ENCODE measurements at places on chromosomes 16 and 17.

DNA sequence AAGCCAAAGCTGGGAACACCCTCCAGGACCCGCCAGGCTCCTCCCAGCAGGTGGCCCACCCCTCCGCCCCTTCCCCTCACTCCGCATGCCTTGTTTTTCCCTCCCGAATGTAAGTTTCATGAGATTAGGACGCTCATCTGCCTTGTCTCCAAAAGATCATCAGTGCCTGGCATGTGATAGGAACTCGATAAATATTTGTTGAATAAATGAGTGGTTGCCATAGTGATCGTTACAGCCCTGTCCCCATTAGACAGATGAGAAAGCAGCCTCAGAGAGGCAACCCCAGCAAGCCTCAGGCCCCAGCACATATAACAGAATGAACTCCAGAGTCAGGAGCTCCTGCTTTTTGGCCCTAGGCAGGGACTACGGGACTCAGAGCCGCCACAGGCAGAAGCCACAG, 5.0 kb downstream of the CAMKK1 start:
- DNase-seq, result no peak

GRCh38 chr17:81254955-81255717, 16.0 kb downstream of the NDUFAF8 start:
- no peak for DNase-seq

DNA sequence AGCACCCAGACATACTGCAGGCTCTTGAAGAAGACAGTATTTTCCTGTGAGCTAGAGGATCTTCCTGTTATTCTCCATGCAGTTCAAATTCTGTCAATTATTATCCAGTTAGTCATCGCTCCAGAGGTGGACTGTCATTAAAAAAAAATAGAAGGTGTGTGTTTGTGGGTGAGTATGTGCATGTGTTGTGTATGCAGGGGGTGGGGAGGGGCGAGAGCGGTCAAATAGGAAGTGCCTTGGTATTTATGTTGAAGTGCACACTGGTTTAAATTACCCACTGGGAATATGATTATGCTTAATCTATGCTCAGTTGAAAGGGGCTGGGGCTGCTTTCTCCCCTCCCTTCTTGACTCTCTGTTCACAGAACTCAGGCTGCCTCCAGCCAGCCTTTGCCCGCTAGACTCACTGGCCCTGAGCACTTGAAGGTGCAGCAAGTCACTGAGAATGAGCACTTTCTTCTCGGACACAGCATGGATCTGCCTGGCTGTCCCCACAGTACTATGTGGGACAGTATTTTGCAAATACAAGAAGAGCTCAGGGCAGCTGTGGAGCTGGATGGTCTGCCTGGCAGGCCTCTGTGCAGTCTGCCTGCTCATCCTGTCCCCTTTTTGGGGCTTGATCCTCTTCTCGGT, at the start of gene HSD17B2:
Gene HSD17B2 (plus strand): TSS at position 273 of the 632 bp plus-strand sequence. CDS start 172 bp downstream, at position 445.
- no peak for DNase-seq

DNA sequence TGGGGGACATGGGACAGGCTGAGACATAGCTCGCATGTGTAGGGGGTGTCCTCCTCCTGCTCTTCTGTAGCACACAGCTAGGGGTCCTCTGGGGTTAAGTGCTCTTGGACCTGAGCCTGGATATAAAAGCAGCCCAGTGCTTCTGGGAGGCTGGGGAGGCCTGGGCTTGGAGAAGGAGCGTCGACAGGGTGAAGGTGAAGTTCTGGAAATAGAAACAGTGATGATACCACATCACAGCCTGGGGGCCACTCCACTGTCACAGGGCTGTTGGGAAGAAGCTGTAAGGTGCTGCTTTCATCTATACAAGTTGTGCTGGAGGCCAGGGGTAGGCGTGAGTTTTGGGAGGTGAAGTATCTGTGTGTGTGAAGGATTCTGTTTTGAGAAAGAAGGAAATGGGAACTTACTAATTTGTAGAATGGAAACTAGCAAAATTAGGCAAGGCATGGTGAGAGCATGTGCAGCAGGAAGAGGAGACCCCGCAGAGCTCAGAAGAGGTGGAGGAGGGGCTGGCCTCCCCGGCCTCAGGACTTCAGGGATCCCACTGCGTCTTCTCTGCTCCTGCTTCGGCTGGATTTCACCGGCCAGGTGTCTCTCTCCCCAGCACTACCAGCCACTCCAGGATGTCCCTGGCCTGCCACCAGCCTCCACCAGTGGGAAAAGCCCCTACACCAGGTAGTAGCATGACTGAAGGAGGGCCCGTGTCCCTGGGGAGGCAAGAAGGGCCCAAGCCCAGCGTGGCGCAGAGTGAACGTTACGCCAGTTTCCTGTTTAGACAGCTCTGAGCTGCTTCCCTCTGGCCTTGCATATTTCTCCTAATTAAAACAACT, 19.4 kb downstream of the PLCG2 start:
- no peak for DNase-seq

DNA sequence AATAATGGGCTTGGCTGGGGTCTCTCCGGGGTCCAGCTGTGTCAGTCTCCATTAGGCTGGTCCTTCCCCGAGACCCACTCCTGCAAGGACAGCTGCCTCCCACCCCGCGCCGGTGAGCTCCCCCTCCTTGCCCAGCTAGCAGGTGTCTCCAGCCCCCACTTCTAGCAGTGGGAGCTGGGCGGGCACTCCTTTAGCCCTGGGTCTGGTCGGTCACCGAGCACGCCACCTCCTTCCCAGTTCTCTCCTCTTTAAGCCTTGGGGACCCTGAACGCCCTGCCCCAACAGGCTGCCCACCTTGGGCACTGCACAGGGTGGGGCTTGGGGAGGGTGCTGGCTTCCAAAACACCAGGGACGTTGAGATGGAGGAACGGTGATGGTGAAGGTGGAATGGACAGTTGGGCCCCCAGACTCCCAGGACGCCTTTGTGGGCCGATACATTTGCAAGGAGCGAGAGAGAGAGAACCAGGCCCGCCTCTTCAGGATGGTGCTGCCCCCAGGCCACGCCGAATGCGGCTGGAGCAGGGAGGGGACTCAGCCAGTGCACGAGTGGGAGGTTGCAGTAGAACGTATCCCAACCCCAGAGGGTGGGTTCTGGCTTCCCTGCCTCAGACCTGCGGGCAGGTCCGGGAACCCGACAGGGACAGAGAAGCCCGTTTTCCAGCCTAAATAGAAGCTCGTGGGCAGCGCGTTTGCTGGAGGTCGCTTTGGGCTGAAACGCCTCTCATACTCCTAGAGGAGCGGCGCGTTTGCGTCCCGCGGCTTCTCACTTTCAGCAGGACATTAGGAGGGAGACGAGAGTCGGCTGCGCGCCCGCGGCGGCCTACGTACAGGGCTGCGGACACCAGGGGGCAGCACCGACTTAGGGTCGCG, 10.7 kb downstream of the TBX2 start:
- DNase-seq, result peak; percentile 67

- no peak for DNase-seq
Observed at GRCh38 chr17:6577686-6578263, 21.4 kb upstream of the PITPNM3 start.

- no peak for DNase-seq
Observed at GRCh38 chr17:13736916-13737315, 135.2 kb upstream of the HS3ST3A1 start.

GRCh38 chr16:89034971-89035668, 58.1 kb upstream of the CBFA2T3 start:
- no peak for DNase-seq

- no peak for DNase-seq
Observed at GRCh38 chr16:10205688-10206087, 23.5 kb upstream of the GRIN2A start.

DNA sequence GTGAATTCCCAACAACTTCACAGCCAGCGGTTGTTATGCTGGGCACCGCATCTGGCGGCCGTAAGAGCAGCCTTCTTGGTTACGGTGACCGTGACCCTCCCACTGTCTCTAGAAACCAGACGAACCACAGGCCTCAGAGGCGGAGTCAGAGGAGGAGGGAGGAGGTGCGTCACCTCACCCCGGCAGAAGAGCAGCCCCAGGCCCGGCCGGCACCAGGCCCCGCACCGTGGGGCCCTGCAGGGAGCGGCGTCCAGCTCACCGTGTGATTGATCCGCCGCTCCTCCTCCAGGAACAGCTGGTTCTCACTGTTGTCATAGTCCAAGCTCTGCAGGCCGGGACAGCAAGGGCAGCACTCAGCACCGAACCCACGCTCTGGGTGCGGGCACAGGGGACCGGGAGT, 13.7 kb downstream of the CLCN7 start:
- no peak for DNase-seq

GRCh38 chr16:17229766-17230165, 241.0 kb downstream of the XYLT1 start:
- DNase-seq, result no peak

DNA sequence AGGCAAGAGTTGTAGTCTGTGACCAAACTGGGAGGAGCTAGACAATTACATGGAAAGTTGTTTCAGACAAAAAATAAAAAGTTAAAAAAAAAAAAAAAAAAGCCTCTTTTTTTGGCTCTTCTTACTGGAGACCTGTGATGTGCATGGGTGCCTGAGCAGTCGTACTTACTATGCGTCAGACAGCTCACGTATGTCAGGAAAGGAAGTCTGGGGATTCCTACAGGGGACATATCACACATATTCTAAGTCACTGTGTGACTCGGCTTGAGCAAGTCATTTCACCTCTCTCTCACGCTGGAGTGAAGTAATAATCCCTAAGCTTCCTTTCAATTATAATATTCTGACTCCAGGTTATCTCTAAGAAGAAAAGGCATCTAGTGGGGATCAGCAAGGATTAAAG, 6.0 kb downstream of the SLFN14 start:
- DNase-seq, result no peak

GRCh38 chr17:39919087-39919683, 750 bp upstream of the GSDMB start:
- no peak for DNase-seq

DNA sequence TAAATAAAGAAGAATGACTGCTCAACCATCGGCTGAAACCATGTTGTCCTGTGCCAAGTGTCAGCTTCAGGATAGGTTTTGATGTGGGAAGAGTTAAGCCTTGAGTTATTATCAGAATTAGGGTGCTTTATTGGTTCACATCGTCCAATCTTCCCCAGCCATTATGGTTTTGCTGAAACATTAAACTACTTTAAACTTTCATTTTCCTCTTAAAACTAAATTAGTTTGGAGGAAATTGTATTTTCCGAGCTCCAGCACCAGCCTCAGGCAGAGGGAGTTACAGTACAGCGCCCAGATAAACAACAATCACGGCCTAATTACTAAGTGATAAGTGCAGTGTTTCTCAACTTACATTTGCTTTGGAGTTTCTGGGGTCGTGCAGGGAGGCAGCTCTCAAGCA, 80.2 kb downstream of the TMEM114 start:
- DNase-seq, result no peak

DNA sequence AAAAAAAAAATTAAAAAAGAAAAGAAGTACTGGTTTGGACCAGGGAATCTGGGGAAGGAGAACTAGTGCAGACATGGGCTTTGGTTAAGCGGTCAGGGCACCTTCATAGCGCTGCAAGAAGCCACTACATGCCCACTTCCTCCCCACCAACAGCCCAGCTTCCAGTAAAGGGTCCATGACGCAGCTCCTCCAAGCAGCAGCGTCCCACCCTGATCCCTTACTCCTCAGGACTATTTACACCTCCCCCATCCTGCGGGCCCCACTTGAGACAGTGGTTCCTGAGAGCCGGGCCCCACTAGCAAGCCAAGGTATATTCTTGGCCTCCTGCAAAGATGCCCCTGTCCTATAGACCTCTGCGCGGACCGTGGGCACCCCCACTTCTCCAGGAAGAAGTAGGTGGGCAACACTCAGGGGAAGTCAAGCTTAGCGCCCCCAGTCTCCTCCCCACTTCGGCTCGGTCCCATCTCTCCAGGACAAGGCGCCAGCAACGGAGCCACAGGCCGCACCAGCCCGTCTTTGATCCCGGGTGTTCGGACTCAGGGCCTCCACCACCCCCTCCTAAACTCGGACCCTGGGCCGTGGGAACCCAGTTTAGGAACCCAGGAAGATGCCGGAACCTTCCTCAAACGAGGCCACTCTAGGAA, 913 bp upstream of the PRR14 start:
- peak; percentile 33 for DNase-seq

DNA sequence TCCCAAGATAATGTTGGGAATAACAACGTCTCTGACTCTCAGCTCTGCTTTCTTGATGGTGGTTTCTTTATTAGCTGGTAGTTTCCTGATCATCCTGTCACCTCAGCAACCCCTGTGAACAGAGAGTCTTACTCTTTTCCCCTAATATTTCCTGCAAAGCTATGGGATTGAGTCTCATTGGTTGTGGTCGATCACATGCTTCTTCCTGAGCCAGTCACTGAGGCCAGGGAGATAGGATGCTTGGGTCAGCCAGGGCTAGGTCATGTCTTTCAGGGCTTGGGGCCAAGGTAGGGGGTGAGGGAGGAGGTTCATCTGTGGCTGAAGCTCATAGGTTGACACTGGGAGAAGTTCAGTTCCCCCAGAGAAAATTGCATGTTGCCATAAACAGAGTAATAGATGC, 114.3 kb downstream of the ABCC1 start:
- no peak for DNase-seq

DNA sequence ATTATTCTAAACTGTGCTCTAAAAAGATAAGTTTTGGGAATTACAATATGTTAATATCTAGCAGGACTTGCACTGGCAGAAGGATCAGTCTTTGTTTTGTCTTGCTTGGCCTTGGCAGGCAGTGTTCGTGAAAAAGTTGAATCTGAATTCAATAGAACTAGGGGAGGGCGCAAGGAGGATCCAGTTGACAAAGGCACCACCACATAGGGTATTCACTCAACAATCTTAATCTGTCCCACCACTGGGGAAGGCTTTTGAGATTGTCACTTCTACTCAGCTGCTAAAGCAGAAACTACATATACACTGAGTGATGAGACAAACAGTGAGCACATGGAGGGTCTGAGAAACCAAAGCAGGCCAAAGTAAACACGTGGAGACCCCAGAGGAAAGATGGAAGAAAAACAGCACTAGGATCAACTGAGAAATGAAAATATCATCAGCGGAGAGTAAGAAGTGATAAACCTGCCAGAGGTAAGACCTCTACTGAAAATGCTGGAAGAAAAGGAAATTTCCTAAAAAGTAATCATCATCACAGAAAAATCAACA, 2.4 kb downstream of the AMFR start:
- DNase-seq, result no peak

- DNase-seq, result no peak
Observed at GRCh38 chr16:82059983-82060421, 24.9 kb downstream of the HSD17B2 start.

- no peak for DNase-seq
Observed at GRCh38 chr17:70022175-70022574, 52.9 kb upstream of the KCNJ16 start.

DNA sequence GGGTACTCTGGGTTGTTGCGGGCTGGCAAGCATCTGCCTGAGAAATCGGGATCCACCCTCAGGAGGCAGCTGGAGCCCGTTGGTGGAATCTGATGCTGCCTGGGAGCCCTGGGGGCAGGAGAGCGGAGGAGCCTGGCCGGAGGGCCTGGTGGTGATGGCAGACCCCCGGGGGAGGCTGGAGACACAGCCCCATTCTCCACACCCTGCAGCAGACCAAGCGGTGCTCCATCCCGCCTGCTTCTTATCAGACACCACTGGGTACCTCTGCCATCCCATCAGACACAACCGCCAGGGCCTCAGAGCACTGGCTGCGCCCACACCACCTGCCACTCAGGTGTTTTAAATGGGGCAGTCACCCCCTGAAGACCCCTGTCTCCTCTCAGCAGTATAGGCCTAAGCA, 103.9 kb downstream of the RBFOX3 start:
- no peak for DNase-seq
